ENCODE measurements at places on chromosomes 4 and X.

DNA sequence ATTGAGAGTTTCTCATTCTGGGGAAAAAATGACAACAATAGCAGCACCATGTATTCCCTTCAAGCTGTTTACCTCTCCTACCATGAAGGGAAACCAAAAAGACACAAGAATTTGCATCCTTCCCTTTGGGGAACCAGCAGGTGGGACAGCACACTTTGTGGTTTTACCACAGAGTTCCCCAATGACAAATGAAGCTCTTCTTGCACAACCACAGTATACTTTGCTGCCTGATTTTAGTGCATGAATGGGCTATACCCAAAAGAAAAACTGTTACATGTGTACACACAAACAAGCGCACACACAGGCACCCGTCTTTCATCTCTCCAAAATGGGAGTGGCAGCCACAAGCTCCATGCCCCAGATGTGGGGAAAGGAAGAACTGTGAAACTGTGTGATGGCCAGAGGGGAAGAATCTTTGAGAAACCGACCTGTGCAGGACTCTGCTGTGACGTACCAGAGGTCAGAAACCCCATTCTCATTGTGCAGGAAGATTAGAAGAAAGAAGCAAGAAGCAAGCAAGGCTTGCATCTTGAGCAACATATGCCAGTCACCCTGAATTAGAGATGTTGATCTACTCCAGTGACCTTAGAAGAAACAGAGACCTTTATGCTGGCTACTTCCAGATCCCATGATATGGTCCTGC is 2.7 kb upstream of the MAML3 start:
- no peak for DNase-seq

DNA sequence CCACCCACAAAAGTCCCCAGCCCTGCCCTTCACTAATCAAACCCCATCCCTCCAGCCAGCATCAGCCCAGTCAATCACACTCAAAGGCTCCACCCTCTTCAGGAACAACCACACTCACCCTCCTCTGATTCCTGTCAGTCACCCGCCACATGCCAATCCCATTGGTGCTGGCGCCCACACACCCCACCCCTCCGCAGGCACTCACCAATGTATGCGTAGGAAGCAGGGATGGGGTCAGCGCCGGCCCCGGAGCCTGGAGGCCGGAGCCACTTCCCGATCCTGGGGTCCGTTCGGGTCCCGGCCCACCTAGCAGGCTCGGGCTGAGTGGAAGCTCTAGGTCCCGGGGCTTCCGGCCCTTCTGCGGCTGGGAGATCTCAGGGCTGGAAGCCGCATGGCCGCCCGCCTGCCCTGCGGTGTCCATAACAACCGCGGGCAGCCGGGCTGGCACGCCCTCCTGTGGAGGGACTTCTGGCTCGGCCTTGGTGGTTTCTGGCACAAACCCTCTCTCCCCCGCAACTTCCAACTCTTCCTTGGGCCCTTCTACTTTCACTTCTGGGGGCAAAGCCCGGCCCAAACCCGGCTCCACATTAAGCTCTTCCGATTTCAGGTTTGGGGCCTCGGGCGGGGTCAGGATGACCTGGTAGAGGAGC is 7.9 kb upstream of the CFP start:
- DNase-seq = no peak

DNA sequence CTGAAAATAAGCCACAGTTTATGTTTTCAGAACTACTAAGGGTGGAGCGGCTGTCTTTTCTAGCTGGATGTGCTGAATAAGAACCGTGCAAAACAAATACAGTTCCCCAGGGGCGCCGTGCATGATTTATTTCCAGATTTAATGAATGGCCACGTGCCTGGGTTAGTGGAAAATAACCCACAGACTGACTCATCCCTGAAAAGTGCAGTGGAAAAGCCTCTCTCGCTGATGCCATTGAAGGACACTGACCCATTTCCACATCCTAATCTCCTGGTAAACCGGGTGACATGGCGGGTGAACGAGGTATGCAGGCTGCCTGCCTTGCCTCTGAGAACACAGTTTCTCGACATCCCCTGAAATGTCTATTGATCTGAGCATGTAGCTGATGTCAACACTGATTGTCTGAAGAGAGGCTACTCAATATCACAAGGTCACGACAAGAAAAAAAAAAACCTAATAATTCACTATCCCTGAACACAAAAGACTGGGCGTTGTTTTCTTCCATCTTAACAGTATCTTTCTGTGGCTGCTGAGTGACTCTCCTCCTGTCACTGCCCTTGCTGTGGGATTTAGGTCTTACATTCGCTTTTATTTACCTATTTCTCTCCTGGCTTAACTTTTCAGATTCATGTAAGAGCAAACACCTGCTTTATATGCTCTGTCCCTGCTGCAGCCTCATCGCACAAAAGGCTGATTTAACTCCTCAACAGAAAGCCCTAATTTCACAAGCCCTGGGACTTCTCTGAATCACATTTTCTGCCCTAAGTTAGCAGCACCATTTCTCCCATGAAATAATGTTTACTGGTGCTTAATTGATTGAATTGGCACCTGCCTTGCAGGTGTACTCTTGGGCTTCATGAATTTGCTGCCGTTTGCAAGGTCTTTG is 76.9 kb upstream of the SCOC start:
- DNase-seq = no peak

DNA sequence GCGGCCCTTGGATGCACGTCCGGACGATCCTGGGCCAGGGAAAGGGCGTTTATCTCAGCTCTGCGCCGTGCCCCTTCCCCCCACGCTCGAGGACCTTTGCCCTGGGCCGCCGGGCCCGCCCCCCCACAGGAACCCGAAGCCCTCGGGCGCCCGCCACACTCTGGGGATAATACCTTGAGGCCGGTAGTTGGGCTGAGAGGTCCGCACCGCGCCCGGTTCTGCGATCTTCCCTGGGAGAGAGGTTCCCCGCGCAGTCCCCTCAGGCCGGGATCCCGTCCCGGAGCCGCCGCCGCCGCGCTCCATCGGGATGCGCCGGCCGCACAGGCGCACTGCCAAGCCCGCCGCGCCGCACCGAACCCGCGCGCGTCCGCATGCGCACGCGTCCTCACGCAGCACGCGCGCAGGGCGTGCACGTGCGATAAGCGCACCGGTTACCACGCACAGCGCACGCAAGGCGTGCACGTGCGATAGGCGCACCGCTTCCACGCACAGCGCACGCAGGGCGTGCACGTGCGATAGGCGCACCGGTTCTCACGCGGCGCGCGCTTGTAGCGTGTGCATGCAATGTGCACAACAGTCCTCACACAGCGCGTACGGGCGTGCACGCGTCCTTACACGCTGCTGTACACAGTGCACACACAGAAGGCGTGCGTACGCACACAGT is at the start of gene MAP7D2:
Gene MAP7D2, minus strand, starts transcription at position 331 of the 664 bp plus-strand sequence. Its CDS starts 28 bp downstream, at position 303.
- no peak for DNase-seq

DNA sequence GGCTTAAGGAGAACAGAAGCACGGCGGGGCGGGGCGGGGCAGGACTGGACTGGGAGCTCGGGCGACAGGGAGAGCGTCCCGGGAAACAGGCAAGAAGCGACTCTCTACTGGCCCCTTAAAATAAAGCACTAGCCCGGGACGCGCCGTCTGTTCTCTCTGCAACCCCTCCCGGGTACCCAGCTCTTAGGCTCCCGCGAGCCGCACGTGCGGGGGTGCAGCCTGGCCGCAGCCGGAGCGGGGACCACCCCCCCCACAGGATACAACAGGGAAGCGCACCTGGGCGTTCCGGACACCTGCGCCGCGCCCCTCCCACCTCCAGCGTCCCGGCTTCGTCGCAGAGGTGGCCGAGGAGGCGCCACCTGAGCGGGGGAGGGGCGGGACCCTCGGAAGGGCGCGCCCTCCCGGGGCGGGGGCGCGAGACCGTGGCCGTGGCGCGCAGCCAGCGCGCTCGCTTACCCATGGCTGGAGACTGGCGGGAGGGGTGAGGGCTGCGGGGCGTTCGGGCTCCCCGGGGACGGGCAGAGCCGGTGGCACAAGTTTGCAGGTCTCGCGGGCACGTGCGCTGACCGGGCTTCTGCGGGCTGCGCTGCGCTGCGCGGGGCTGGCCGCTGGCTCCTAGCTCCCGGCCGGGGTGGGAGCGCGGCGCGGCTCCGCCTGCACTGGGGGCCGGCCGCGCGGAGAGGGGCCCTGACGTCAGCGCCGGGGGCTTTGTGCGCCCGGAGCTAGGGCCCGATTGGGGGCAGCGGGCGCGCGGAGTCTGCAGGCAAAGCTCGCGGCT is 91.5 kb downstream of the GEMIN8 start:
- DNase-seq = no peak

- DNase-seq = no peak
Measured at GRCh38 chrX:39499996-39500395, 597.8 kb downstream of the BCOR start.

DNA sequence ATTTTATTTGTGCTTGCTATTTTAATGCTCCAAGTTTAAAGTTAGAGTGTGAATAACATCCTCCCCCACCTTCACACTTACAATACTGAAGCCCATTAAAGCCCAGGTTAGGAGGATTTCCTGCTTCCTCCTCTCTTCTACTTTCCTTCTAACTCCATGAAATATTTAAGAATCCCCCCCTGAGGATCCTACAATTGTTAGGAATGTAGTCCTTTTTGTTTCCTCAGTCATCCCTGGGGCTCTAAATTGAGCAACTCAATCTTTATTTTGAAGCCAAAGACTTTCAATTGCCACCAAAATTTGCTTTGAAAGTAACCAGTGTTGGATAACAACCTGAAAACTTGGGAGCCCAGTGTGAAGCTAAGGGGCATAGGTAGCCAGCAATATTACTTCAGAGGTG is 276.9 kb downstream of the FAM47A start:
- no peak for DNase-seq

GRCh38 chrX:20969565-20969964 is 404.7 kb upstream of the CNKSR2 start:
- DNase-seq = no peak

GRCh38 chr4:35106091-35106734 is 1138.1 kb downstream of the ARAP2 start:
- DNase-seq = no peak

- no peak for DNase-seq
Measured at GRCh38 chrX:25544641-25545040, 528.9 kb upstream of the ARX start.

- no peak for DNase-seq
Measured at GRCh38 chr4:113288696-113289095, 239.2 kb downstream of the ANK2 start.

- DNase-seq = no peak
Measured at GRCh38 chr4:155734065-155734464, 24.8 kb upstream of the GUCY1B1 start.

DNA sequence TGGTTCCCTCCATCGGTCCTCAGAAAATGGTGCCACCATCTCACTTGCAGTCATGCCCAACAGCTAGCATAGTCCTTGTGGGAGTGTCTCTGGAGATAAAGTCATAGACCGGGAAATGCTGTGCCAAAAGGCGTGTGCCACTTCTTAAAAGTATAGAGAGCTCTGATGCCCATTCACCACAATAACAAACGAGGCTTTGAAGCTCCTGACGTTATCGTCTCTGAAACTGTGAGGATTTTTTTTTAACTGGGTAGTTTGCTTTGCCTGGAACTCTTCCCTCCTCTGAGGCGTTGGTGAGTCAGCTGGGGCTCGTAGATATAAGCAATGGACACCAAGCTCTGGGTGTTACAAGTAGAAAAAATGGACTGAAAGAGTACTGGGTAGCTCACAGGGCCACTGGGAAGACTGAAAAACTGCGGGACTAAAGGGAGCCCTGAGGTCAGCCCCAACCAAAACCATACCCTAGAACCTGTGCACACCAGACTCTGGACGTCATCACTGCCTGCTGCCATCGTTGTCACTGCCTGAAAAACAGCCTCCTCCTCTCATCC is 89.4 kb upstream of the TRIM2 start:
- DNase-seq = no peak

DNA sequence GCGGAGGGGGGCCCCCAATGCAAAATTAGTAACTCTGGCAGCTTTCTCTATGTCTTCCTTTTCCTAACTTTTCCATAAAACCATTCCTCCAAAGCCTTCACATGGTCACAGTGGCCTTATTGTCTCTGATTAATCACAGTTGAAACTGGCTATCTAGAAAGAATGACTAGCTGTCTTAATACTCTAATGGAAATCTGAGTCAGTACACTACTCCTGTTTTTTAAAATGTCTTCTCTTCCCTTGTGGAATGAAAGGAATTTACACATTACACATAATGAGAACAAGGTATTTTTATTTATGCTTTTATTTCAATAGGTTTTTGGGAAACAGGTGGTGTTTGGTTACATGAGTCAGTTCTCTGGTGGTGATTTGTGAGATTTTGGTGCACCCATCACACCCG is 66.3 kb upstream of the PUDP start:
- no peak for DNase-seq

DNA sequence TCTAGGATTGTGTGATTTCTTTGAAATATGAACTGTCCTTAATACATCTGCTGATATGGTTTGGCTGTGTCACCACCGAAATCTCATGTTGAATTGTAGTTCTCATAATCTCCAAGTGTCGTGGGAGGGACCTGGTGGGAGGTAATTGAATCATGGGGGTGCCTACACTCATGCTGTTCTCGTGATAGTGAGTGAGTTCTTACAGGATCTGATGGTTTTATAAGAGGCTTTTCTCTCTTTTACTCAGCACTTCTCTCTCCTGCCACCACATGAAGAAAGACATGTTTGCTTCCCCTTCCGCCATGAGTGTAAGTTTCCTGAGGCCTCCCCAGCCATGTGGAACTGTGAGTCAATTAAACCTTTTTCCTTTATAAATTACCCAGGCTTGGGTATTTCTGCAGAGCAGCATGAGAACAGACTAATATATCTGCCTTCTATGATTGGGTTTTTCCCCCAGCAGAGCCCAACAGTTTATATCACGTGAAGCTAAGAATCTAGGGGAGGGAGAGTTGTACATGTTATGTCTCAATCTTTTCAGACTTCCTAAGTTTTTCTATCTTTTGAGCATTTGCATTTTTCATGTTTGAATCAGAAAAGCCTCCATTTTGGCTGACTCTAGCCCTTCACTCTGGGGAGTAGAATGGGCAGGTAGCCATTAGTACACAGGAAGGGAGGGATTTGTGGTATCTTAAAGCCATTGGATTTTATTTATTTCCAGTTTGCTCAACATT is 58.9 kb downstream of the PLAC1 start:
- no peak for DNase-seq

- no peak for DNase-seq
Measured at GRCh38 chr4:41509451-41509866, 28.5 kb upstream of the LIMCH1 start.

DNA sequence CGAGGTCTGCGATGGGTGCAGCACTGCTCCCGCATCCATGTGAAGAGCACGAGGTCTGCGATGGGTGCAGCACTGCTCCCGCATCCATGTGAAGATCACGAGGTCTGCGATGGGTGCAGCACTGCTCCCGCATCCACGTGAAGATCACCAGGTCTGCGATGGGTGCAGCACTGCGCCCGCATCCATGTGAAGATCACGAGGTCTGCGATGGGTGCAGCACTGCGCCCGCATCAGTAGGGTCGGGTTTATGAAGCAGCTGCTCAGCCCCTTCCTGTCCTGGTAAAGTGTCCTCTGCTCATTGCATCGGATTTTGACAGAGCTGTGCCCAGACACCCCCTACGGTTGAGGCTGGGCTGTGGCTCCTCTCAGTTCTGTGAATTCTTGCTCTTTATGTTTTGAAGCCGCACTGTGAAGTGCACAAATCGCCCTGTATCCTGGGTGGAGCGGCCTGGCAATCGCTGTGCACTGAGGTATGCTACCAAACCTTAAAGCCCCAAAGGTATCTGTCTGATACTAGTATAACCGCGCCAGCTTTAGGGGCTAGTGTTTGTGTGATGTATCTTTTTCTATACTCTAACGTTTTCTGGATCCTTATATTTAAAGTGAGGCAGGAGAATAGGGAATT is 98.7 kb downstream of the CPZ start:
- no peak for DNase-seq
